MCF 10A (cell line): ENCODE measurements at places on chromosomes 11 and 22. TPM values are rescaled to one million over a fixed set of nuclear protein-coding genes. Genes with fewer than 3 reads are reported as not detected.

The OR51B5 gene
- total RNA-seq, result not detected in 2 replicates

The ACTN3 gene
- not detected in 2 replicates for total RNA-seq

DNA sequence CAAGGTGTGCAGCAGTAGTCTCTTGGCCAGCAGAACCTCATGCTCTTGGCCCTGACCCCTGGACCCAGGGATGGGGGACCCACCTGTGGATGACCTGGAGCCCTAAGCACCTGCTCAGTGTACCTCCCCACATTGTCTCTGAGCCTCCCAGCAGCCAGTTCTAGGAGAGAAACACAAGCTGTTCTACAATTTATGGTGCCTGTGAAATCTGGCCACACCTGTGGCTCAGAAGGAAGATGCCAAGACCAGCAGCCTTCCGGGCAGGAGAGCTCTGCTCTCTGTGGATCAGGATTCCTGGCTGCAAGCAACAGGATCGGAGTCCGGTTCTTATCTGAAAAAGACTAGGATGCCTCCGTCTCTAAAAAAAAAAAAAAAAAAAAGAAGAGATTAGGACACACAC lies 103.6 kb upstream of the ANO1 start:
- H3K4me1 ChIP-seq, result no peaks in the 10 kb centered on the region
- no peak overlapping the region for H3K27ac ChIP-seq
- H3K27me3 ChIP-seq, result no peaks in the 10 kb centered on the region
- no peak overlapping the region for H3K4me3 ChIP-seq

DNA sequence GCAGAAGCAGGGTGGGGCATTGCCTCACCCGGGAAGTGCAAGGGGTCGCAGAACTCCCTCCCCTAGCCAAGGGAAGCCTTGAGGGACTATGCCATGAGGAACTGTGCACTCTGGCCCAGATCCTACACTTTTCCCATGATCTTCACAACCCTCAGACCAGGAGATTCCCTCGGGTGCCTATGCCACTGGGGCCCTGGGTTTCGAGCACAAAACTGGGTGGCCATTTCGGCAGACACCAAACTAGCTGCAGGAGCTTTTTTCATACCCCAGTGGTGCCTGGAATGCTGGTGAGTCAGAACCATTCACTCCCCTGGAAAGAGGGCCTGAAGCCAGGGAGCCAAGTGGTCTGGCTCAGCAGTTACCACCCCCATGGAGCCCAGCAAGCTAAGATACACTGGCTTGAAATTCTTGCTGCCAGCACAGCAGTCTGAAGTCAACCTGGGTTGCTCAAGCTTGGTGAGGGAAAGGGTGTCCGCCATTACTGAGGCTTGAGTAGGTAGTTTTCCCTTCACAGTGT lies 573.7 kb upstream of the ANO3 start:
- H3K36me3 ChIP-seq, result no peaks in the 10 kb centered on the region
- H3K27me3 ChIP-seq, result no peaks in the 10 kb centered on the region
- no peak for DNase-seq
- H3K4me1 ChIP-seq, result no peaks in the 10 kb centered on the region
- no peak overlapping the region for H3K4me3 ChIP-seq
- H3K27ac ChIP-seq, result no peak overlapping the region

DNA sequence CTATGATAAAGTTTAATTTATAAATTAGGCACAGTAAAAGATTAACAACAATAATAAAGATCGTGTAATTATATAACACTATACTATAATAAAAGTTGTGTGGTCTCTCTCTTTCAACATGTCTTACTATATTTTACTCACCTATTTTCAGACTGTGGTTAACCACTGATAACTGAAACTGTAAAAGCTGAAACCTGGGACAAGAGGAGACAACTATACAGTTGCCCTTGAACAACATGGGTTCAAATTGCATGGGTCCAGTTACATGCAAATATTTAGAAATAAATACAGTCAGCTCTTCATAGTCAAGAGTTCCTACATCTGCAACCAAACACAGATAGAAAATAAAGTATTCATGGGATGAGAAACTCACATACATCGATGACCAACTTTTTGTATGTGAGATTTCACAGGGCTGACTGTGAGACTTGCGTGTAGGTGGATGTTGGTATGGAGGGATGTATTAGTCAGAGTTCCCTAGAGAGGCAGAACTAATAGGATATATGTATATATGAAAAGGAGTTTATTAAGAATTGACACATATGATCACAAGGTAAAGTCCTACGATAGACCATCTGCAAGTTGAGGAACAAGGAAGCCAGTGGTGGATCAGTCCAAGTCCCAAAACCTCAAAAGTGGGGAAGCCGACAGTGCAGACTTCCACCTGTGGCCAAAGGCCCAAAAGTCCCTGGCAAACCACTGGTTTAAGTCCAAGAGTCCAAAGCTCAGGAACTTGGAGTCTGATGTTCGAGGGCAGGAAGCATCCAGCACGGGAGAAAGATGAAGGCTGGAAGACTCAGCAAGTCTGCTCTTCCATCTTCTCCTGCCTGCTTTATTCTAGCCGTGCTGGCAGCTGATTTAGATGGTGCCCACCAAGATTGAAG lies 359.5 kb downstream of the INSC start:
- H3K36me3 ChIP-seq, result no peaks in the 10 kb centered on the region
- H3K27me3 ChIP-seq, result peaks cover 64% of the 10 kb centered on the region
- H3K4me3 ChIP-seq, result no peak overlapping the region
- H3K27ac ChIP-seq, result no peak overlapping the region
- no peaks in the 10 kb centered on the region for H3K4me1 ChIP-seq
